KBM-7 (cell line): ENCODE measurements at places on chromosomes 11 and 22.

- no peak for DNase-seq
Observed at GRCh38 chr11:93662175-93662570, 691 bp downstream of the CEP295 start.

GRCh38 chr11:67397536-67397935 is 4.1 kb downstream of the PPP1CA start:
- DNase-seq = no peak

GRCh38 chr11:111906680-111907079 is 4.9 kb downstream of the CRYAB start:
- no peak for DNase-seq

DNA sequence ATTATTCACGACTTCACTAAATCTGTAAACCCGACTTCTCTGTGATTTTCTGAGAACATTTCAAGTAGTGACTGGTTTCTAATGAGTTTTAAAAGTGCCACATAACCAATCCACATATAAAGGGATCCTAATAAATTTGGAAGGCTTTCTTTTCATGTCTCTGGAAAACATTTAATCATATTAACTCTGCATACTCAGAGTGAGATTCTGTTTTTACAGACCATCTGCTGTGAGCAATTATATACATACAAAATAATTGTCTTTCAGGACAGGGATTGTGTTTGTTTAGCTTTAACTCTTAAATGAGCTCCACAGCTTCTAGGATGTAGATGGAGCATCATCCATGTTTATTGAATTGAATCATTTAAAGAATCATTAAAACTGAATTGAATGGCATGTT is 65.1 kb downstream of the PRMT3 start:
- no peak for DNase-seq

- DNase-seq = no peak
Observed at GRCh38 chr22:38712486-38713207, 6.9 kb downstream of the GTPBP1 start.

GRCh38 chr11:100546714-100547113 is 140.4 kb upstream of the ARHGAP42 start:
- no peak for DNase-seq

DNA sequence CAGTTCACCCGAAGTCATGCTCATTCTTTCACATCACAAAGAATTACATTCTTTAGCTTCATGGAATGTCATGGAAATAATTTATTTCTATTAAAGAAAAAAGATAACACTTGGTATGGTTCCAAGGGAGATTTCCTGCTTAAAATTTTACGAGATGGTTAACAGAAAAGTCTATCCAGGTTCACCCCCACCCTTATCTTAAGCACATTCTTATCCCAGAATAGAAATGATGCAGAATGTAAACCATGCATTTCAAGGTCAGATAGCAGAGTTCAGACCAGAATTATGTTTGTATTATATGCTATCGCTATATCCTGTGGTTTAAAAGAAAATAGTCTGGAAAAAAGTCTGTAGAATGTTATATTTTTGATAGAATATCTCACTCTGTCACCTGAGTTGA is 58.7 kb downstream of the GAS2 start:
- no peak for DNase-seq

- DNase-seq = no peak
Observed at GRCh38 chr11:82720267-82721065, 13.2 kb downstream of the FAM181B start.

- no peak for DNase-seq
Observed at GRCh38 chr11:28227460-28227859, 119.3 kb downstream of the METTL15 start.
